ENCODE measurements at places on chromosomes 11 and 22.

GRCh38 chr11:116890193-116890592 is 52.8 kb upstream of the APOA1 start:
- no peaks in the 10 kb centered on the region for H3K4me1 ChIP-seq
- no peak for DNase-seq
- no peaks in the 10 kb centered on the region for H3K27me3 ChIP-seq
- no peak overlapping the region for H3K4me3 ChIP-seq
- peaks cover 42% of the 10 kb centered on the region for H3K36me3 ChIP-seq
- H3K27ac ChIP-seq, result no peak overlapping the region

GRCh38 chr22:31439808-31440207 is 40.4 kb downstream of the DRG1 start:
- DNase-seq, result no peak
- H3K4me3 ChIP-seq, result no peak overlapping the region
- peaks cover 5% of the 10 kb centered on the region for H3K4me1 ChIP-seq

GRCh38 chr11:72813740-72814285 is 398 bp upstream of the ATG16L2 start:
- peaks cover 50% of the 10 kb centered on the region for H3K36me3 ChIP-seq
- peak overlapping the region; percentile 95 for H3K27ac ChIP-seq
- no peaks in the 10 kb centered on the region for H3K27me3 ChIP-seq
- H3K4me1 ChIP-seq, result peaks cover 59% of the 10 kb centered on the region

GRCh38 chr22:49095366-49095765 is 732.3 kb downstream of the BRD1 start:
- H3K27ac ChIP-seq, result no peak overlapping the region
- H3K4me1 ChIP-seq, result no peaks in the 10 kb centered on the region
- H3K27me3 ChIP-seq, result no peaks in the 10 kb centered on the region
- no peaks in the 10 kb centered on the region for H3K36me3 ChIP-seq

GRCh38 chr11:120682332-120682649 is 170.7 kb downstream of the GRIK4 start:
- no peak overlapping the region for H3K27ac ChIP-seq
- H3K4me3 ChIP-seq, result no peak overlapping the region
- DNase-seq, result no peak
- H3K4me1 ChIP-seq, result no peaks in the 10 kb centered on the region
- H3K36me3 ChIP-seq, result no peaks in the 10 kb centered on the region
- H3K27me3 ChIP-seq, result peaks cover 49% of the 10 kb centered on the region

DNA sequence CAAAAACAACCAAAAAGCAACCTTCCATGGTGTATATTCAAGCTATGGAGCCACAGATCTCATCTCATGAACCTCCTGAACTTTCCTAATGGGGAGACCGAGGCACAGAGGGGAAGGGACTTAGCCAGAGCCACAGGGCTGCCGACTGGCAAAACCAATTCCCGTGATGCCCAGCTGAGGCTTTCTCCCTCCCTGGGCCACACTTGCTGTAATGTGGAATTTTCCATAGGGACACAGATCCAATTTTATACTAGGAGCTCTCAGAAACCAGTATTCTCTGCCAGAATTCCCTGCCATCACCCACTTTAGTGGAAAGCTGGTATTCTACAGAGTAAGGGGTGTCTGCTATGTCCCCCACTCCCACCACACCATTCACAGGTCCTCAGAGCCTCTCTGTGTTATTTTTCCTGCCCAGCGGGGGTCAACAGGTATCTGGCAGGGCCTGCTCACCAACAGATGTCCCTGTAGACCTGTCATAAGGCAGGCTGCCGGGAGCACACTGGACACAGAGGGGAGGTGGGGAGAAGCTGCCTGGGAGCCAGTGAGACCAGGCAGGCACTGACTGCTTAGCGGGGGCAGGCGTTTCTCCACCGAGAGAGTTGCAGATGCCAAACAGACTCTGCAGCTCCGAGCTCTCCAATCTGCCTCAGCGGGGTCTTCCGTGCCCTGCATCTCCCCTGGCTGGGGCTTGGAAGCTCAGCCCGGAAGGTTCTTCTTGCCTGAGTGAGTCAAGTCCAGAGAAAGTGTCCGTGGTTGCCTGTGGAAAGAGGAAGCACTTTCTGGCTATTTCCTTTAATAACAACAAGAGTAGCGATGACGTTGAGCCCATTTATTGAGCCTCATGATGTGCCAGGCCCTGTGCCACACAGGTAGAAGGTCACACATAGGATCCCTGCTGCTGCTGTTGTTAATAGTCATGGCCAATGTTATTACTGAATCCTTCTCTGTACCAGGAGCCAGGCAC is 26.3 kb downstream of the RPS6KA4 start:
- no peak overlapping the region for H3K4me3 ChIP-seq
- no peaks in the 10 kb centered on the region for H3K4me1 ChIP-seq
- no peak overlapping the region for H3K27ac ChIP-seq

Measured in esophagus squamous epithelium (tissue), 5 donors.